ENCODE measurements at places on chromosomes 16 and 17.

GRCh38 chr17:30405161-30405560, 26.4 kb downstream of the CPD start:
- no peak for DNase-seq

DNA sequence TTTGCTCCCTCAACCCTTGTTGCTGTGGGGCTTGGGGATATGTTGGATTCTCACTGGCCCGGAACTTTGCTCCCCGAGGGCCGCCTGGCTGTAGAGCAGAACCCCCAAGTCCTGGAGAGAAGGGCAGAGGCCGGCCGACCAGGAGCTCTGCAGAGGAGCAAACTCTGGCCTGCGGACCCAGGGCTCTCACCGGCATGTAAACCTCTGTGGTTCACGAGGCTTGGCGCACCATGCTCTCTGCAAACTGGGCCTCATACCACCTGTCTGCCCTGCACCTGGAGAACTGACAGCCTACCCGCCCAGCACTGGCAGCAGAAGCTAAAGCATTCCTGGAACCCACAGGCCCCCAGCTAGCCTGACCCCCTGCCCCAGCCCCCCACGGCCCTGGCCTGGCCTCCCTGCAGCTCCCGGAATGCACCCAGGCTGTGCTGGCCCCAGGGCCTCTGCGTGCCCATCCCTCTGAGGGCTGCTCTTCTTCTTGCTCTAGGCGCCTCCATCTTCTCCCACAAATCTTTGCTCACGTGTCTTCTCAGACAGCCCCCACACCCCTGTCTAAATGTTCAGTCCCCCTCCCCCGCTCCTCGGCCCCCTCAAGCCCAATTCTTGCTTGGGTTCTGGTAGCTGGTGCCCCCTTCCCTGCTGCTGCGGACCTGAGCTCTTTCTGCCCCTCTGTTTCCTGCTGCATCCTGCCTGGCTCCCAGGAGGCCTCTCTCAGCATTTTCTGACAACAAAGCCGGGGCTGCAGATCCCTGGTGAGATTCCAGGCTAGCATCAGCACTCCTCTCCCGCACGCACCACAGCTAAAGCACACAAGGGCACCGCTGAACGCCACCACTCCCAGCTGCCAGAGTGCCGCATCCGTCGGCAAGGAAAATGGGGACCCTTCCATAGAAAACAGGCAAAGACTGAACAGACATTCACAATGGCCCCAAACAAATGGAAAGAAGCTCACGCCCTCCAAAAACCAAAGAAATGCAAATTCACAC, 23.3 kb downstream of the ACTG1 start:
- DNase-seq, result no peak

DNA sequence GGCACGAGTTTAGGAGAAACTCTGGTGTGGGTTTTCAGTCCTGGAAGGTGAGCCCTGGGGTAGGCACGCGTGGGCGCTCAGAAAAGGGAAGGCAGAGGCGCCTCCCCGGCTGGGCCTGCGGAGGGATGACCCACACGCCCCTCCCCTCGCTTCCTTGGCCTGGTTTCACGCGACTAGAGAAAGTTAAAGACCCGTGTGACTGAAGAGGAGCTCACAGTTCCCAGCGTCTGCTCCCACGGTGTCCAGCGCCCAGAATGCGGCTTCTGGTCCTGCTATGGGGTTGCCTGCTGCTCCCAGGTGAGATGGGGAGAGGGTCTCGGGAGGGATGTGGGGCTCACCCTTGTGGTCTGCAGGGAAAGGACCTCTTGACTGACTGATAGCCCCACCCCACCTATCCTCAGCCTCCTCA, at the start of gene CD300LG:
Gene CD300LG (plus strand): TSS at position 214 of the 409 bp plus-strand sequence. CDS start 41 bp downstream, at position 255.
- no peak for DNase-seq

DNA sequence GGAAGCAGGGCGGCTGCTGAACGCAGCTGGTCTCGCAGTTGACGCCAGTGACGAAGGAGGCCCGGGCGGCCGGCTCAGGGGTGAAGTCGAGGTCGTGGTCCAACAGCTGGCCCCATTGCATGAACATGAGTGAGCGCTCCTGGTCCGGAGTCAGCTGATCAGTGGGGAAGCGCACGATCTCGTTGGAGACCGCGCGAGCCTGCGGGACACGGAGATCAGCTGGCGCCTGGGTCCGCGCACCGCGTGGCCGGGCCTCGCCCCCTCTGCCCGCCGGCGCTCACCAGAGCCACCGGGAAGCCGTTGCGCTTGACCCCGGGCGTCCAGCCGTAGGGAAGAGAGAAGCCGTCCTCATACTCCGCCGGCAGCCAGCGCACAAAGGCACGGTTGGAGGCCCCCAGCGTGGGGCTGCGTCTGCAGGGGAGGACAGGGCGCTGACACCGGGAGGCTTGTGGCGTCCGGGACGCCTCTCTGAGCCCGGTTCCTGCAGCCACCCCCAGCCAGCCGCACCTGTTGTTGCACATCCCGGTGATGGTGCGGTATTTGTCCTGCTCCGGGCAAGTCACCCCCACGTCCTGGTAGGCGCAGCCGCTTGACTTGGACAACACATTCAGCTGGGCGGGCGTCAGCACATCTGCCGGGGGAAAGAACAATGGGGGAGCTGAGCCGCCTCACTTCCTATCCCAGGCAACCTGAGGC, 1.6 kb downstream of the MPO start:
- DNase-seq, result no peak

GRCh38 chr16:88084881-88085280, 133.6 kb downstream of the BANP start:
- DNase-seq, result no peak

- no peak for DNase-seq
Measured at GRCh38 chr16:57036945-57037344, 47.6 kb downstream of the NLRC5 start.

DNA sequence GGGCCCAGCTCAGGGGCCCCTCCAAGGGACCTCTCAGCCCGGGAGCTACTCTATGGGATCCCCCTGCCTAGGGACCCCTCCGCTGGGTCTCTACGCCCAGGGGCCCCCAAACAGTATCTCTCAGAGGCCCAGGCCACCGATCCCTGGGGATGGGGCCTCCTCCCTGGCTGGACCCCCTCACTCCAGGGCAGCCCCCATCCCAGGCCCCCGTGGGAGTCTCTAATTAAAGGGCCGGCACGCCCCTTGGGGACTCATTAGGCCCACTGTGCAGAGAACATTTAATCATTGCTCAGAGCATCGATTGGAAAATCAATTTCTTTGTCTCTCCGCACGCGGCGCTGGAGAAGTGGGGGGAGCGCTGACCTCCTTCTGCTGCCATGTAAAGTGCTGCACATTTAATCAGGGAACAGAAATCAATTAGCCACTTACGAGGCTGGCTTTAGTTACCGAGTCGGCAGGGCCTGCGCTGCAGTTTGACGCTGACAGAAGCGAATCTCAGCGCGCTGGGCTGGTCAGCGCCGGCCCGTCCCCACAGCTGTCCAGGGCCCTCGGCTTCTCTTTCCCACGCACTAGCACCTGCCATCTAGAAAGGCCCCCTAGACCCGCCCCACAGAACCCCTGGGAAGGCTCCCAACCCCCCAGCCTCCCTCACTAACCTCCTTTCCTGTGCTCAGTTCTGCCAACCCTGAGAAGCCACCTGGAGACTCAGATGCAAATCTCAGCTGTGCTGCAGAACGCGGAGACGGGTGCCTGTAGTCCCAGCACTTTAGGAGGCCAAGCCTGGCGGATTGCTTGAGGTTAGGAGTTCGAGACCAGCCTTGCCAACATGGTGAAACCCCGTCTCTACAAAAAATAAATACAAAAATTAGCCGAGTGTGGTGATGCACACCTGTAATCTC, 20.2 kb upstream of the C1QL1 start:
- DNase-seq, result no peak

GRCh38 chr17:42031584-42031983, 11.7 kb downstream of the NKIRAS2 start:
- DNase-seq, result no peak

GRCh38 chr17:82241183-82241925, 12.5 kb downstream of the SLC16A3 start:
- DNase-seq, result peak; percentile 50

GRCh38 chr16:23753908-23754593, 775 bp upstream of the CHP2 start:
- DNase-seq, result no peak

DNA sequence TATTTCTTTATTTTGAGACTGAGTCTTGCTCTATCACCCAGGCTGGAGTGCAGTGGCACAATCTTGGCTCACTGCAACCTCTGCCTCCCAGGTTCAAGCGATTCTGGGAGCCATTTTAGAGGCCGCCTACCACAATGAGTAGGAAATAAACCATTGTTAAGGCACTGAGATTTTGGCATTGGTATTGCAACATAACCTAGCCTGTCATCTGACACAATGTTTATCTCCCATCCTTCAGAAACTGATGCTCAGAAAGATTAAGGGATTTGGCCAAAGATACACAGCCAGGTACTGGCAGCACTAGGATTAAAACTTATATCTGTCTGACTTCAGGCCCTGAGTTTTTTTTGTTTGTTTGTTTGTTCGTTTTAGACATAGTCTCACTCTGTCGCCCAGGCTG, 8.0 kb upstream of the COPS3 start:
- DNase-seq, result no peak

DNA sequence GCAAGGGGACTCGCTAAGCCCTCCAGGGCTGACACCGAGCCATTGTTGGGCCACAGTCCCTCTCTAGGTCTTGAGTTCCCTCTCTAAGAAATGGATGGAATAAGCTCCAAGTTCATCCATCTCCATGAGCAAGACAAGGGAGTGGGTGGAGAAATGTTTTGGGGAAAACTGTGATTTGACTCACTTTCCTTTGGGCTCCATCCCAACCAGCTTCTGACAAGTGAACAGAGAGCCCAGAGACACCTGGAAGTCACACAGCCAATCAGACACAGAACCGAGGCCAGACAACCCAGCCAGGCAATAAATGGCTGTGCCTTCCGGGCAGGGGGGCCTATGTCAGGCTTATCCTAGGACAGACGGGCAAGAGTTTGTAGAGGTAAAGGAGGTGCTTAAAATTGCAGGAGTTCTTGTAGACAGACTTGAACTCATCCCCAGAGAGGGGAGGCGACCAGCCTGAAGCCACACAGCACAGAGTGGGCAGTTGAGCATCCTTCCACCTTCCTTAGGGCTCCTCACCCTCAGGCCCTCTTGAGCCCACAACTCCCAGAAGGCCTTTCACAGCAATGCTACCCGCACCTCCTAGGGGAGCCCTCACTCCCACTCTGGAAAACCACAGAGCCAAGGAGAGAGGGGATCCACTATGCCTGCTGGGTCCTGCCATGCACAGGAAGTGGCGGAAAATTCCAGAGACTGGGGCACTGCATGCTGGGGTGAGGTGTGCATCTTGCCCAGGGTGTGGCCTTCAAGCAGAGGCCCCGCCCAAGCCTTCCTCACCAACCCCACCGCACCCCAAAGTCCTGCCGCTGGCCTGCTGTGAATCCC, 9.5 kb upstream of the FAM83G start:
- DNase-seq, result no peak

- DNase-seq, result no peak
Measured at GRCh38 chr17:10337976-10338375, 34.8 kb downstream of the MYH13 start.

DNA sequence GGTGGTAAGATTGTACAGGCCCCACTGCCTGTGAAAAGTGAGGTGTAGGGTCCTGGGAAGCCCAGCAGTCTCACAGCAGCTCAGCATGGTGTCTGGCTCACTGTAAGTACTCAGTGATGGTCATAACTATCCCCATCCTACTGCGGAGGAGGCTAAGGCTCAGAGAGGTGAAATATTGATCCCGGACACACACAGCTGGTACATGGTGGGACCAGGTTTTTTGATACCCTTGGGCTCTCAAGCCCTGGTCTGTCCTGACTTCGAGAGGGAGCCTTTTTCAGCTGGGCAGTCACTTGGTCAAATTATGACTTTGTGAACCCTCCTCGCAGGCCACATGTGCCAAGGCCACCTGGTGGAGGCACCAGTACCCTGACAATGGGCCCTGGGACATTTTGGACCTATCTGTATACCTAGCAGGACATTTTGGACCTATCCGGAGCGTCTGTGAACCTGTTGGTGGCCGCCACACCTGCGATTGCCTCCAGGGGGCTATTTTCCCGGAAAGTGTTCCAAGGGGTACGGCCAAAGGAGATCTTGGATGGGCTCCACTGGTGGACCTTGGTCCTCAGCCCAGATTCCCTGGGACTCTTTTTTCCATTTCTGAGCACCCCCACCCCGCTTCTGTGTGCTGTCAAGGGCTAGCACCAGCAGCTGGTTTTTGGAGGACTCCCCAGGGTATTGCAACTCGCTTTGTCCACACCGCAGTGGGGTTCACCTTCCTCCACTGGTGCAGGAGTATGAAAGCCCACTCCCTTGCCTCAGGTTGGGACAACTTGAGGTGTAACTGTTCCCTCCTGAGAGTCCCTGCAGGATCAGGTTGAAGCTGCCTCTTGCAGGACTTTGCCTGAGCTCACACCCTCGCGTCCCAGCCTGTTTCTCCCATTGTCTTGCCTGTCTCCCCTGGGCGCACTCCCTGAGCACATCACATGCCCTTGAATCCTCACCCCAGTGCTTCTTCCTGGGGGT, 83.6 kb upstream of the NKD1 start:
- no peak for DNase-seq

DNA sequence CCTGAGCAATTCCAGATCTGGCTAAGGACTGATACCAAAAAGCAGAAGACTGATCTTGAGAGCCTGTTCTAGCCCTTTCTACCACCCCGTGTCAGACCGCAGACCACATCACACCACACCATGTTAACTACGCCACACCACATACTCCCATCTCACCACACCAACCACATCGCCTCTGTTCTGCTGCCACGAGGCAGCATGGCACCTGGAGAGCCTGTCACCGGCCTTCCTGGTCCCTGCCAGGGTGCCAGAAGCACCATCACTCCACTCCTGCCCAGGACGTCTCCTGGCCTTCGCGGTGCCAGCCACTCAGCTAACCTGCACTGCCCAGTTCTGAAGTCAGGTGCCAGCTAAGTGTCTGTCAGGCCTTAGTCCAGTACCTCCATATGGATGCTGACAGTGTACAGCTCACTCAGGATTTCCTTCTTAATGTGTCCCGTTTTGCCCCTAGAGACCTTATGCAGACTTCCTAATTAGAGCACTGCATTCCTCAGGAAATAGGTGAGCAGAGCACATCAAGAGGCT, 37.2 kb upstream of the BCAR1 start:
- DNase-seq, result no peak

- DNase-seq, result peak; percentile 77
Measured at GRCh38 chr17:47315451-47316266, 8.1 kb upstream of the EFCAB13 start.

DNA sequence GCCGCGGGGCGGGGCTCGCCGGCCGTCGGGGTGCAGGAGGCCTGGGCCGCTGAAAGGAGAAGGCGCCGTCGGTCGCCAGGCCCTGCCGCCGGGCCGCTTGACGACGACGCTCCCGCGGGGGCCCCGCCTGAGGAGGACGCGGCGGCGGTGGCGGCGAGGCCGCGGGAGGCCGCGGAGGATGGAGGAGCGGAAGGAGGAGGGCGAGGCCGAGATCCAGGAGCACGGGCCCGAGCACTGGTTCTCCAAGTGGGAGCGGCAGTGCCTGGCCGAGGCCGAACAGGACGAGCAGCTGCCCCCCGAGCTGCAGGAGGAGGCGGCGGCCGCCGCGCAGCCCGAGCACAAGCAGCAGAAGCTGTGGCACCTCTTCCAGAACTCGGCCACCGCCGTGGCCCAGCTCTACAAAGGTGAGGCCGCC, 430 bp downstream of the HAPSTR1 start:
- no peak for DNase-seq

GRCh38 chr16:2790631-2791030, 3.3 kb upstream of the PRSS33 start:
- DNase-seq, result no peak

GRCh38 chr16:53266156-53266555, 168.1 kb upstream of the RBL2 start:
- no peak for DNase-seq

- DNase-seq, result no peak
Measured at GRCh38 chr17:16001226-16001897, 1.7 kb downstream of the TTC19 start.

GRCh38 chr17:16286947-16287562, 66.2 kb downstream of the CENPV start:
- no peak for DNase-seq

- no peak for DNase-seq
Measured at GRCh38 chr16:88759245-88759975, 25.6 kb downstream of the PIEZO1 start.

Data from SW 1271 (cell line).